Fibroblast of skin of abdomen (primary cell): ENCODE measurements at places on chromosomes 5 and 9.

DNA sequence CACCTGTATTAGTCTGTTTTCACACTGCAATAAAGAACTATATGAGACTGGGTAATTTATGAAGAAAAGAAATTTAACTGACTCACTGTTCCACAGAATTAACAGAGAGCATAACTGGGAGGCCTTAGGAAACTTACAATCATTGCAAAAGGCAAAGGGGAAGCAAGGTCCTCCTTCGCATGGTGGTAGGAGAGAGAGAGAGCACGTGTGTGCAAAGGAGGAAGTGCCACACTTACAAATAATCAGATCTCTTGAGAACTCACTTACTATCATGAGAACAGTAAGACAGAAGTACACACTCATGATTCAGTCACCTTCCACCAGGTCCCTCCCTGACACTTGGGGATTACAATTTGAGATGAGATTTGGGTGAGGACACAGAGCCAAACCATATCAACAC, 258.7 kb downstream of the TRIM32 start:
- DNase-seq, result no peak

DNA sequence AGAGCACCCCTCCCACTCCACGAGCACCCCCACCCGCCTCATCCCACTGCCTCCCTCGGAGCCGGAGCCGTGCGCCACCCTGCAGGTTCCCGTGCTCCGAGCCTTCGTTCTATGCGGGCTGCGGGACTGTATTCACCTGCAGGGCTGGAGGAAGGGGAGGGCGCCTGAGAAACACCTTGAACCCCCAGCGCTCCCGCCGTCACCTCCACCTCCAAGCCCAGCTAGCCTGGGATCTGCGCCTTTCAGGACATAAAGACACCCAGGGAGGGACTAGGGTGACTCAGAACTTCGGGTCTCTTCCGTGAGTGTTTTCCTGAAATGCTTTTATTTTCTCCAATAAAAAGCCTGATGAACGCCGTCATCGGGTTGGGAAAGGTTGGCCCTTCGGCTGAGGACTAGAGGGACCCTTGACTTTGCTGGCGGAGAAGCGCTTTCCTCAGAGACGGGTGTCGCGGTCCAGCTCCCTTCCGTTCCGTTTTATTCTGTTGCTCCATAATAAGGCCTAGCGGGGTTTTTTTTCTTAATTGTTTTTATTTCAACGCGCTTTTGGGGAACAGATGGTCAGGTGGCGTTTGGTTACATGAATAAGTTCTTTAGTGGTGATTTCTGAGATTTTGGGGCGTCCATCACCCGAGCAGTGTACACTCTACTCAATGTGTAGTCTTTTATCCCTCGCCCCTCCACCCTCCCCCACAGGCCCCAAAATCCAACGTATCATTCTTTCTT, 4.6 kb downstream of the TLX3 start:
- DNase-seq, result no peak

DNA sequence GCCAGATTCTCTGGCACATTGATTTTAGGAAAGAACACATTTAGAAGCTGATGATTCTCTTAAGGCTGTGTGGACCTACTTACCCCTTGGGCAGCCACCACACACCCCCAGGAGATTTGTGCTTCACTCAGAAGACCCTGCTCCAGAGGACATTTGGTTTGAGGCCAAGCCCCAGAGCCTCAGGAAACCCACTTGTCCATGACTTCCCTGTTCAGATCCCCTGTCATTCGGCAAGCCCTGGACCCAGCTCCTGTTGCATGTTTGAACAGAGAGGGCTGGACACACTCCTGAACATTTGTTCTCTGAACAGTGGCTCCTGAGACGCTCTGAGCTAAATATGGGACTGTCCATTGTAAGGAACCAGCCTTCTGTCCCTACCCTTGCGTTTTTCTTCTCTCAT, 82.1 kb downstream of the AMBP start:
- no peak for DNase-seq

GRCh38 chr5:44384816-44385215, 4.4 kb downstream of the FGF10 start:
- no peak for DNase-seq

- DNase-seq, result peak; percentile 17
These were observed 51.9 kb upstream of the ZBED3 start for GRCh38 chr5:77139001-77139400.

DNA sequence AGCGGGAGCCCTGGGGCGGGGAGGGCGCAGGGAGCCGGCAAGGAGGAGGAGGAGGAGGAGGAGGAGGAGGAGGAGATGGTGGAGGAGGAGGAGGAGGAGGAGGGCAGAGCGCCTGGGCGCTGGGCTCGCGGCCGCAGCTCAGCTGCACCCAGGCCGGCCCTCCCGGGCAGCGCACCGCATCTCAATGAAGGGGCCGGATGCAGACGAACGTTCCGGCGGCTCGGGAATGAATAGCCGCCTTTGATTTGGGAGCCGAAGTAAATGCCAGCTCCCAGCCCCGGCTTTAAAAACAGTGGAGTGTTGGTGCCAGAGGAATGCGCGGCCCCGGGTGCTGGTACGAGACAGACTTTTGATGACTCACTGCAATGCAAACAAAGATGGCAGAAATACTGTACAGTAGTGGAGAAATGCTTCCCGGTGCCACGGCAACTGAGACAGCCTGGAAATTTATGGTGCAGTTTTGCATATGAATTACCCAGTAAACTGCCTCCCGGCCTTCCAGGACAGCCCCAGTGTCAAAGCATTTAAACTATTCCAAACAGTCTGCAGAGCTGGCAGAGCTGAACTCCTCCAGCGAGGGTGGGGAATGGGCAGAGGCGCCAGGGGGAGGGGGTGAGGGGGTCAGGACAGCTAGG, 43.1 kb downstream of the NACC2 start:
- DNase-seq, result peak; percentile 98

DNA sequence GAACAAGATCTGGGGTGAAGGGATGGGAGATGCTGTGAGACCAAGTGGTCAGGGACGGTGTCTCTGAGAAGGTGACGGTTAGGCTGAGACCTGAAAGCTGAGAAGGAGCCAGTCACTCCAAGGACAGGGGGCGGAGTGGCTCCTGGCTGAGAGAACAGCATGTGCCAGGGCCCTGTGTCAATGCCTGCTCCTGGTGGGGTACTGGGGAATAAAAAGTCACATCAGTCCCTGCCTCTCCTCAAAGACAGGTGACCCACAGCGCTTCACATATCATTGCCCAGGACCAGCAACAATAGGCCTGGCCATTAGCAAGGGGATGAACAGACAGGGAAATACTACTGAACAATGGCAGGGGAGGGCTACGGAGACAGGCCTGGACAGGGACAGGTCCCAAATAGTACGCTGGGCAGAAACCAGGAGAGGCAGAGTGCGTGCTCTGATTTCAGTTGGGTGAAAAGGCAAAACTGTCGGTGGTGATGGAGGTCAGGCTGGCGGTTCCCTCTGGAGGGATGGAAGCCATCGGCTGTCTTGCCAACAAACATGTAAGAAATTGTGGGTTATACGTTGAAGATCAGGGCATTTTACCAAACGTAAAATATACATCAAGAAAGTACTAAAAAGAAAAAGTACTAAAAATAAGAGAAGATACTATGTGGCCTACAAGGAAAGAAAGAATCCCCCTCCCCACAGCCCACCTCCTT, 64.3 kb downstream of the C9orf50 start:
- no peak for DNase-seq

DNA sequence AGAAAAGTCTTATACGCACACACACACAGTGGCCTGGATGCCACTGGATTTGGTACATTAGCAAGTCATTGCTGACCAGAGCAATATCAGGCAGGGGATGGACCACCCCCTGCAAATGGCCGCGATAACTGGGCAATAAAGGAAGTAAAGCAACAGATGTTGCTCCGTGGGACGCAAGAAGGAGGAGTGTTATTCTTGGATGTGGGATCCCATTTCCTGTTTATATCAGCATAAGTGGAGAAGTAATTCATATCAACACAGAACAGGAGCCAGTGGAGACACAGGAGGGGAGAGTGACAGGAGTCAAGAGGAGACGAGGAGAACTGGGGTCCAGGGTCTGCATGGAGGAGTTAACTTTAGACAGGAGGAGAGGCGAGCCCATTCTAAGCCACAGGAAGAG, 18.4 kb downstream of the RUFY1 start:
- no peak for DNase-seq

- DNase-seq, result no peak
These were observed 113.4 kb downstream of the MRPL36 start for GRCh38 chr5:1686016-1686802.

DNA sequence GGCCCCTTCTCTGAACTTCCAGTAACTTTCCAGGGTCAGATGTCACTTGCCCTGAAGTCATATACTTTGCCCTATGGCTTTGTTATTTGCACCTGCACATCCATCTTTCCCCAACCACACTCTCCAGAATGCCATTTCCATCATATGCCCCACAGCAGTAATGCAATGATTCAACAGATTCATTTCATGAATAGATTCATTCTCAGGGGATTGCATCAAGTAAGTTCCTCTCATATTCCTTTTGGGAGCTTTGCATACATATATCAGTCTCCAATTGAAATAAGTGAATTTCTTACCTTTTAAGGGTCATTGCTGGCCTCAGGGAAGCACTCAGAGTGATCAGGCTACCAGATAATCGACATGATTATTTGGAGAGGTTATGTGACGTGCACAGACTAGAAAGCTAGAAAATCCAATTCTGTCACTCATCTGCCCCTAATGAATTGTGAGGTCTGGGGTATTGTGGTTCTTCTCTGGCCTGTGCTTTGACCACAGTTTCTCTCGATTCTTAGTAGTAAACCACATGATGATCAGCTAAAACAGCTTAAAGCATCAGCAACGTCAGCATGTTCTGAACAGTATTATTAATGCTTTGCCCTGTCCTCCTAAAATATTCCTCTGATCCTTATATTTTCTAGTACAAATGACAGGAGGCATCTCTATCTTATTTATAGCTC, 179.9 kb downstream of the ATPSCKMT start:
- no peak for DNase-seq

DNA sequence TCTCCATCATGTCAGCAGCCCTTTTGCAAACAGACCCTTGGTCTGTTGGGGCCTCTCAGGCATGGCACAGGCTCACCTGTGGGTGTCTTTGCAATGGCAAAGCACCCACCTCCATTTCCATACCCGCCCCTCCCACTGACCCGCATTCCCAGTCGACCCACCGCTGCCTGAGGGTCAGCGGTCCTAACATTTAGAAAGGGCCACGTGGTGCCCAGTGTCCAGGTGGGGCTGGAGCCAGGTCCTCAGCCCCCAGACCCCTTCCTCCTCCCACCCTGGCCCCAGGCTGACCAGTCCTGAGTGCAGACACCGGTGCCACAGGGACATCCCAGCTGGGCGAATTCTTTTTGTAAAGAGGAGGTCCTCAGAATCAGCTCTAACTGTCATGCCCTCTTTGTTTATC, 43.3 kb upstream of the CEP72 start:
- DNase-seq, result no peak

GRCh38 chr5:4924577-4924976, 215.6 kb upstream of the ADAMTS16 start:
- peak; percentile 2 for DNase-seq

DNA sequence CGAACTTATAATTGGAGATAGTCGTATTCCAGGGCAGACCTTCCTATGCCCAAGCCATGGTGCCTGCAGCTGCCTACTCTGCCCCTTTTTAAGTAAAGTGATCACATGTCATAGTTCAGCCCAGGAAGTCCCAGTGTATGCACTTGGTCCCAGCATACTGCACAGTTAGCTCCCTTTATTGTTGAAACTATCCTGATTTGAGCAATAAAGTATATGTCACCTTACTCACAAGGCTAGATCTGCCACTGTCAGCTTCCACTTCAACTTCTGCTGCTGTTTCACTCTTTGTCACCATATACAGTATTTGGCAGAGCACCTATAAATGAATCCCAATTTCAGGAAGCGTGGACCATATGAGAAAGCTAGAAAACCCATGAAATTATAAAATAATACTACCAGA, 103.8 kb upstream of the PTGER4 start:
- DNase-seq, result no peak

DNA sequence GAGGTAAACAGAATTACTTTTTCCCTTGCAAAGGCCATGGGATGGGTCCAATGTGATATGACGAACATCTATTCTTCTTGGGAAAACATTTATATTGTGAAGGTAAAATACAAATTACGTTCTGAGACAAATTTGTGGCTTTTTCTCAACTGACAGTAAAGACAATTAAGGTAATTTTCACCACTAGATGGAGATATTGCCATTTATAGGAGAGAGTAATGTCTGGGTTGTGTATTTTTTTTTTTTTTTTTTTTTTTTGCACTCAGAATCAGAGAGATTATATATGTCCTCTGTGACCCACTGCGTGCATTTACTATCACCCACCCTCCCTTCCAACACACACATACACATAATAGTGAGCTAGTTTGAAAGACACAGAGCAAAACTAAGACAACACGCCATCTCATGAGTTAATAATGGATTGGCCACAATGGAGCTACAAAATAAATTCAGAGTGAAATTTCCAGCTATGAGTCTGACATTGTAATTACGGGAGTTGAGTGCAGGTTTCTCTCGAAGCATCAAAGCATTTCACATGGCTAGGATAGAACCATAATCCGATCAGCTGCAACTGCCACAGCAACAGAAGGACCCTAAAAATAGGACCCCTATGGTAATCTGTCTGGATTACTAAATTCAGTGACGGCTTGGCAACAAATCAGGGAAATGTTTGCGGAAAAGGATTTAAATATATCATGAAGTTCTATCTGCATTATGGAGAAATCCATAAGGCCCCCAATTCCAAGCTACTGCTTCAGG, 49.2 kb downstream of the ANXA1 start:
- peak; percentile 19 for DNase-seq

GRCh38 chr9:120689860-120690259, 24.4 kb downstream of the MEGF9 start:
- DNase-seq, result no peak

- no peak for DNase-seq
These were observed 207.6 kb upstream of the MPDZ start for GRCh38 chr9:13487071-13487470.

DNA sequence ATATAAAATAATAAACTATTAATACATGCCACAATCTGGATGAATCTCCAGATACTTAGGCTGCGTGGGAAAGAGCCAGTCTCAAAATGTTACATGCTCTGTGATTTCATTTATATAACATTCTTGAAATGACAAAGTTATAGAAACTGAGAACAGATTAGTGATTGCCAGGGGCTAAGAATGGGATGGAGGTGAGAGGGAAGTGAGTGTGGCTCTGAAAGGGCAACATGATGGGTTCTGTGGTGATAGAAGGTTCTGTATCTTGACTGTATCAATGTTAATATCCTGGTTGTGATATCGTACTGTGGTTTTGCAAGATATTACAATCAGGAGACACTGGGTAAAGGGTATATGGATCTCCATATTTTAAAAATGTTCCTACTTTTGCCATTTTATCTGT, 50.7 kb downstream of the SPEF2 start:
- DNase-seq, result no peak

DNA sequence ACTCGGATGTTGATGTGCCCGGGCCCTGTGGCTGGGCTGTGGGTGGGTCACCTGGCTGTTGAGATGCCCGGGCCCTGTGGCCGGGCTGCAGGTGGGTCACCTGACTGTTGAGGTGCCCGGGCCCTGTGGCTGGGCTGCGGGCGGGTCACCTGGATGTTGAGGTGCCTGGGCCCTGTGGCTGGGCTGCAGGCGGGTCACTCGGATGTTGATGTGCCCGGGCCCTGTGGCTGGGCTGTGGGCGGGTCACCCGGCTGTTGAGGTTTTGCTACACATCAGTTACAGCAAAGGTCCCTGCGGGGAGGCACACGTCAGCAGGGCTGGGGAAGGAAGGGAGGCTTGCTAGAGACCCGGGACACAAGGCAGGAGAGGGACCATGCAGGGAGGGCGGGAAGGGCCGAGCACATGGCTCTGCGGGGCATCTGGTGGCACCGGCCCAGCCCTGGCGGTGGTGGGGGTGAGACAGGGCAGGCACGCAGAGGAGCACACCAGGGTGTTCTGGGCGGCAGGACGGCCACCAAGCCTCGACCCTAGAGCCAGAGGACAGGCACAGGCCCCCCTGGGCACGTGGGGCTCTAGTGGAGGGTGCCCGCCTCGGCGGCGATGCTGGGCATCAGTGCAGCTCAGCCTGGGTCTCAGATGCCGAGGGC, 35.4 kb downstream of the PNPLA7 start:
- no peak for DNase-seq
